Right ventricle myocardium inferior (tissue), 1 donor: ENCODE measurements at places on chromosomes 6 and 20. TPM values are rescaled to one million over a fixed set of nuclear protein-coding genes. Genes with fewer than 3 reads are reported as not detected.

Gene PDRG1
- total RNA-seq, result 11.0 TPM

Gene BANF2
- not detected for total RNA-seq

Gene ZNF165
- 0.35 TPM for total RNA-seq

Gene C6orf15
- not detected for total RNA-seq

Gene ARMC2
- total RNA-seq, result 9.5 TPM

Gene SEC63
- total RNA-seq, result 52.9 TPM

Gene GJA10
- not detected for total RNA-seq

Gene FGD2
- 7.9 TPM for total RNA-seq

Gene BMP7
- 27.2 TPM for total RNA-seq

Gene FOXQ1
- not detected for total RNA-seq

Gene GMEB2
- 6.1 TPM for total RNA-seq

Gene IL17F
- total RNA-seq, result not detected

GRCh38 chr6:16987996-16988395 lies 113.9 kb upstream of the STMND1 start:
- DNase-seq, result no peak

- DNase-seq, result no peak
These were observed 186.6 kb downstream of the LY86 start for GRCh38 chr6:6775074-6775473.

DNA sequence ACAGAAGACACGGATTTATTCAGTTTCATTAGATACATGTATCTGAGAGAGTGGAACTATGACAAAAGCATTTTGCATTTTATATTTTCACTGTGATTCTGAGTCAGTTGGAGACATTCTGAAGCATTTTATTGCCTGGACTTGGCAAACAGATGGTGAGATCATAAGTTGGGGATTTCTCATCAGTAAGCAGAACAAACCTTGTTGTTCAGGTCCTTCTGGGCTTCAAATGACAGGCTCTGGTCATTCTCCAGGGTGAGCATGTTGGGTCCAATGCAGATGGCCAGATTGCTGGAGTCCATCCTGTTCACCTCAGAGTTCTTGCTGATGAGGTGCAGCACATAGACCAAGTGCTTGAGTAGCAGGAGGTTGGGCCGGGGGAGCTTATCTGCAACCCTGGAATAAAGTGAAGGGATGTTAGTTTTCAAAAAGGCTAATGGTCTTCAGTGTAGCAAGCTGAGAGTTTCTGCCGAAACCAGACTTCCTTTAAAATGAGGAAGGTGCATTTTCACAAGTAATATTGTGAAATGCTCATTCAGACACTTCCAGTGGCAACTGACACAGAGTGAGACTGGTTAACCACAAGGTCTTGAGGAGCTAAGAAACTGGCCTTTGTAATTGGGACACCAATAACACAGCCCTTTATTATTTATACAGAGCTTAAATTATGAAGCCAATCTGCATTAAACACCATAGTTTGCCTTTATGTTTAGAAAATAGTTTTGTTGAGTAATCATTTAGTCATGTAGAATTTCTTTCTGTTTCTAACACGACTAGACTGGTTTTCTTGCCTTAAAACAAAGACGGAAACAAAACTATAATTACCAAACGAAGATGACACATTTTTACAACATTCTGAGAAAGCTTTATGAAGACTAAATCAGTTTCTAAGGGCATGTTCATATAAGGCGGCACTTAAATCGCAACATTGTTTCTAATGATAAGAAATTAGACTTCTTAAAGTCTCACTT lies 5.6 kb downstream of the TAGAP start:
- peak; percentile 68 for DNase-seq

- DNase-seq, result no peak
These were observed 54.6 kb upstream of the RIPOR2 start for GRCh38 chr6:24990236-24990845.

DNA sequence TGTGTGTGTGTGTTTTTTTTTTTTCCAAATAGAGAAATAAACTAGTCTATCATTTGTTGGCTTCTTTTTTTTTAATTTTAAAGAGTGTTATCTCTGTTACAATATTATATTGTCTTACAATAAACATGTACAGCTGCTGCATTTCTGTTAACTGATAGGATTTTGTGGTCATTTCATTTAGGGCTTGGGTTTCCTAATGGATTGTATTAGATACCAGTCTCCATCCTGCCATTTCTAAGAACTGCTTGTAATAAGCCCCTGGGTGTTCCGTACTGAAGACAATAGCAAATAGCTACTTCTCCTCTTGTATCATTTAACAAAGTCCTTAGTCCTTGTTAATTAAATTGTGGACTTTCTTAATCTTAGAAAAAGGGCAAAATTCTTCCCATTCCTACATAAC lies 45.7 kb downstream of the SOBP start:
- no peak for DNase-seq

- DNase-seq, result no peak
These were observed 806.6 kb downstream of the C6orf118 start for GRCh38 chr6:164502833-164503232.

GRCh38 chr6:133396984-133397348 lies 155.8 kb downstream of the EYA4 start:
- no peak for DNase-seq

GRCh38 chr6:122432816-122433215 lies 33.4 kb downstream of the HSF2 start:
- DNase-seq, result no peak

GRCh38 chr20:36919715-36920333 lies 31.7 kb downstream of the SAMHD1 start:
- no peak for DNase-seq

DNA sequence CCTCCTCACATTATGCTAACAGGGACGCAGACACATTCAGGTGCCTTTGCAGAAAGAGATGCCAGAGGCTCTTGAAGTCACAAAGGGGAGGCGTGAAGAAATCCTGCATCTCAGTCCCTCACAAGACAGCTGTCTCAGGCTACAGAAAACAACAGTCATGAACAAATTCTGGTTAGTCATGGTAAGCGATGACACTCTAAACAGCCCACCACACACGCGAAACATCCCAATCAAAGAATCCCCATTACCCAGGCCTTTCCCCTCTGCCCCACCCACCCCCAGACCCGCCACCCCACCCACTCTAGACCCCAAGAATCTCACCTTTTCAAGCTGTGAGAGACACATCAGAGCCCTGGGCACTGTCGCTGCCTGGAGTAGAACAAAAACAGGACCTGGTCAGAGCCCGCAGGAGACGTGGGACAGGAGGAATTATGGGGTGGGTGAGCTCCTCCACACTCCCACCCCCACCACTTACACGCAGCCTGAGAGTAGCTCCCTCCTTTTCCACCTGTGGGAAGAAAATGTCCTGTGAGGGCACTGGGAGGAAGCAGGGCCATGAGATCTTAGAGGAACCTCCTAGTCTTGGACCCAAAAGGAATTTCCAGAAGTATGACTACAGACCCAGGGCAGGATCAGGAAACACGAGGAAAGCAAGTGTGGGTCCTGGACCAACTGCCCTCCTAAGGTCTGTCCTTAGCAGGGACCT lies 2.7 kb downstream of the HLA-B start:
- no peak for DNase-seq

- peak; percentile 20 for DNase-seq
These were observed 33.9 kb downstream of the CHRNA4 start for GRCh38 chr20:63327231-63327745.

DNA sequence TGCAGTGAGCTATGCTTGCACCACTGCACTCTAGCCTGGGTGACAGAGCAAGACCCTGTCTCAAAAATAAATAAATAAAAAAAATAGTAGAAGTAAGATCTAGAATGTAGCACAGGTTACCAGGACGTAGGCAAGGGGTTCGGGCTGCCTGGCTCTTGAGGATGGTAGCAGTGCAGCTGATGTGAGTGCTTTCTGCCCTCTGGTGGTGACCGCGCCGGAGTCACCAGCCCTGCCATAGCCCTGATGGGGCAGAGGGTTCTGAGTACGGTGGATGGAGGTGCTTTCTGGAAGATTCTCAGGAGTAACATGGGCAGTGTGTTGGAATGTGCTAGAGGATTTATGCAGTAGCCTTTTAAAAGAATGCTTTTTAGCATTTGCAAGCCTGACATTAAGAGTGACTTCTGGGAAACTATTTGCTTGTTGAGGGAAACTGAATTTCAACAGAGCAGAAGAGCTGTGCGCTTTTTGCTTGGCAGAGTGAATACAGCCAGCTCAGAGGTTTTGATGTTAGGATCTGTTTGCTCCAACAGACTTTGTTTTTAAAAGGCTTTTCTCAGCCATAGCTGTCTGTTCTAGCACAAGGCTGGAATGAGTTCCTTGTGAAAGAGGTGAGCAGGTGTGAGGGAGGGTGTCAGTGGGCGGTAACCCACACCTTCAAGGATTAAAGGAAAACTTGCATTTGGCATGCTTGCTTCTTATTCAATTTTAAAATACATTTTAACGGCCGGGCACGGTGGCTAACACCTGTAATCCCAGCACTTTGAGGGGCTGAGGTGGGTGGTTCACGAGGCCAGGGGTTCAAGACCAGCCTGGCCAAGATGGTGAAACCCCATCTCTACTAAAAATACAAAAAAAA lies 65.9 kb downstream of the PTPN1 start:
- DNase-seq, result peak; percentile 88

DNA sequence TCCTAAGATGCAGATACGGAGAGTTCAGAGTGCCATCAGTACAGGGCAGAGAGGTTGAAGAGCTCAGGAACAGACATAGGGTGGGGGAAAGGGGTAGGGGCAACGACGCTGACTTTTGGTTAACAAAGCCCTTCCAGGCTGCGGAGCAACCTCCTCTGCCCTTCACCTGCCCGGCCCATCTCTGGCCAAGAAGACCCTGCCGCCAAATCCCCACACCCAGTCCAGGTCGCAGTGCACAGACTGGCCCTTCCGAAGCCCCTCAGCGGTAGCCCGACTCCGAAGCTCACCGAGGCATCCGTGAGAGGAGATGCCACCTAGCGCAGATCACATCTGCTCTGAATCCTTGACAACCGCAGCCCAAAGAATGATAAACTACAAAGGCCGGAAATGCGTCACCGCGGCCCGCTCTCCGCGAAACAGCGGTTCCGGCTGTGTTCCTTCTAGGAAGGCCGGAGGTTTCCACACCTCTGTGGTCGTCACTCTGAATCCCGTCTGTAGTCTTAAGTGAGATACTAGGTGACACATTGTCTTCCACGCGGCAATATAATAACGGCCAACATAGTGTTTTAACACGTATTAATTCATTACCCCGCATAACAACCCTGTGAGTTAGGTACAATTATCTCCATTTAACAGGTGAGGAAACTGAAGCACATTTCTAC lies at the start of gene ZSCAN23:
ZSCAN23 (minus strand) TSS at position 380 of the 662 bp plus-strand sequence. CDS start 7,225 bp downstream, outside the sequence.
- DNase-seq, result peak; percentile 79
